ENCODE measurements at places on chromosomes 3 and 15.

DNA sequence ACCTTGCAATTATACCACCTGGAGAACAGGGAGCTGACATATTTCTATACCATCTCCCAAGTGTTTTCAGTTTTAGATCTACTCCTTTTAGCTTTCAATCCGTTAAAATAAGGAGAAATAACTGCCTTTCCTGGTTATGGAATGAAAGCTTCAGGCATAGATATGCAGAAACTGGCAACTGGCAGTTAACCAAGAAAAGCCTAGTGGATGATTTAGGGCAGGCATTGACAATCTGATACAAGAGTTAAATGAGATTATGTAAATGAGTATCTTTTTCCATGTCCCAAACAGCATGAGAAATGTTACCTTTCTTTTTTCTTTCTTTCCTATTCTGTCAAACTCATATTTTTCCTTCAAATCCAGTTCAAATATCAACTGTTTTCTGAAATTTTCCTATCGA, 689.1 kb upstream of the DPPA4 start:
- no peak for DNase-seq

- DNase-seq: peak; percentile 22
These were observed 528 bp downstream of the LPCAT4 start for GRCh38 chr15:34366271-34367065.

DNA sequence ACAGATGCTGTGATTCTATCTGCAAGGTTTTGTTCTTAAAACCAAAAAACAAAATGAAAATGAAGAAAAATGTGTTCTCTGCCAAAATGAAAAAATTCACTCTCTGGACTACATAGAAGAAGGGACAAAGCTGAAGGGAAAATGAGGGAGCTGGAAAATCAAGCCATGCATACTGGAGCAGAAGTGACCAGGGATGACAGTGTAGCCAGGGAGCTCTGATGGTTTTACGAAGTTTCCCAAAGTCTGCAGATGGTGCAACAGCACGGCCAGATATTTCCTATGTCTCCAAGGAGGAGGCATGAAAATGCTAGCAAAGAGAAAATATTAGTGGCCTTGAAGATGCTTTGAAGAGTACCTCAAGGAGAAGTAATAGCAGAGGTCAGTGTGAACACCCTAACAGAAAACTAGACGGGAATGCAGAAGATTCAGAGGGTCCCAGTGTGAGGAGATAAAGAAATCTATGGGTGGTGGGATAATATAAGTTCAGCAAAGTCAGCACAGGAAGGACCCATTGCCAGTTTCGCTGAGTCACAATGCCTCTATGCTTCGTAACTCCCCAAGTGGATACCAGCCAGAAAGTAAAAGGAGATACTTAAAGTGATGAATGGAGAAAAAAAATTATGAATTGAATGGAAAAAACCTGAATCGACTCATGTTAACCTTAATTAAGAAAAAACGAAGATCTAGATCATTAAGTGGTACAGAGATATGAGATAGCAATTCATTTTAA, 39.0 kb upstream of the POMGNT2 start:
- DNase-seq: no peak

- DNase-seq: no peak
These were observed 23.3 kb downstream of the WWTR1 start for GRCh38 chr3:149634573-149634972.

DNA sequence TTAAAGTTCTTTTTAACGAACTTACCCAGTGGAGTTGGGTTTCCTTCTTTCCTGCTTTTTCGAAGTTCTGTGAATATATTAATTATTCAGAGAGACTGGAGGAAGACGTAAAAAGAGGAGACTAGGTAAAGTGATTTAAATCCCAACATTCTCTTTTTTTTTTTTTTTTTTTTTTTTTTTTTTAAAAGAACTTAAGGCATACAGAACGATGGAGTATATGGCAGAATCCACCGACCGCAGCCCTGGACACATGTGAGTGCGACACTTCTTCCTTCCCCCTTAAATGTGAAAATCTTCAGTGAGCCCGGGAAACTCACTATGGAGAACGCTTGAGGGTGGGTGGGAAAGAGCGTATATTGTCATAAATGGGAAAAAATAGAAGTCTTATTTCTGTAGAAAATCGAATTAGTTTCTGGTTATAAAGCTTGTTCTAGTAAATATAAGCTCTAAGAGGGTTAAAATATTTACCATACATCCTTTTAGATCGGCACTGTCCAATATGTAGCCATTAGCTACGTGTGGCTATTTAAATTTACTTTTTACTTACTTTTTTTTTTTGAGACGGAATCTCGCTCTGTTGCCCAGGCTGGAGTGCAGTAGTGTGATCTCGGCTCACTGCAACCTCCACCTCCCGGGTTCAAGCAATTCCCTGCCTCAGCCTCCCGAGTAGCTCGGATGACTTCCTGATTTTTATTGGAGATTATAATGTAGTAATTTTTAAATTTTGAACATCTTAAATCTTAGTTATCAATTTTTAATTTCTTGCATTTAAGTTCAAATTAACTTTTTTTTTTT, 892 bp downstream of the NMD3 start:
- DNase-seq: no peak

- DNase-seq: no peak
These were observed 104.5 kb downstream of the IGF2BP2 start for GRCh38 chr3:185720326-185720725.

DNA sequence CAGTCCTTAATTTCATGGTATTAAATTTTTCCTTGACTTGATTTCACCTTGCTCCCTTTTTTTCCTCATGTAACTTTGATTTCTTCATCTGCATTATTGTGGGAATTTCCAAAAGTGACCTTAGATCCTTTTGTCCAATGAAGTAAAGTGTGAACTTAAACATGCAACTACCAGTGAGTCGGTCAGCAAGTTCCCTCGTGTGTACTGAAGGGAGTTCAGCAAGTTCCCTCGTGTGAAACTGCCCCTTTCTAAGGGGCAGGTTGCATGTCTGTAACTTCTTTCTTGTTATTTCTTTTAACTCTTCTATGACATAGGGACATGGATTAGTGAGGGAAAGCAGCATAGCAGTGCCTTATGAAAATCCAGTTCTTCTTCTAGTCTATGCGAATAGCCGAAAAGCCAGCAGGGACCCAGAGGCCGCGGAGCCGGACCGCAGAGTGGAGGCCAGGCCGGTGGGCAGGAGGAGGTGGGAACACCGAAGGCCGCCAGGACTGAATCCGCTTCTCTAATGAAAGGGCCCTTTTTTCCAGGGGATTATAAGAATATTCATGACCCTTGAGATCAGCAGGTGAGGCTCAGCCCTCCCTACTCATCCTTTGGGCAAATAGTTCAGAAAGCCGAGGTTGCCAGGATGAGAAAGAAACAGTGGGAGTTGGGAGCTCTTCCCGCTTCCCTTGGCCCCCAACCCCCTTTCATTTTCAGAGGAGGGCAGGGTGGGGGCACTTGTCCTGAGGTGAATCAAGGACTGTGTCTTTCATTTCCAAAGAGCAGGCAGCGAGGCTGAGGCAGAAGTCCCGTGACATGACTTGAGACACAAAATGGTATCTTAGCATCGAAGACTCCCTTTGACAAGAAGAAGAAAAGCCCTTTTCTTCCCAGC, 117.5 kb downstream of the OPA1 start:
- no peak for DNase-seq

- no peak for DNase-seq
These were observed 49.9 kb upstream of the PHLDB2 start for GRCh38 chr3:111809186-111809585.

GRCh38 chr3:143750841-143751240, 97.4 kb downstream of the SLC9A9 start:
- DNase-seq: no peak

DNA sequence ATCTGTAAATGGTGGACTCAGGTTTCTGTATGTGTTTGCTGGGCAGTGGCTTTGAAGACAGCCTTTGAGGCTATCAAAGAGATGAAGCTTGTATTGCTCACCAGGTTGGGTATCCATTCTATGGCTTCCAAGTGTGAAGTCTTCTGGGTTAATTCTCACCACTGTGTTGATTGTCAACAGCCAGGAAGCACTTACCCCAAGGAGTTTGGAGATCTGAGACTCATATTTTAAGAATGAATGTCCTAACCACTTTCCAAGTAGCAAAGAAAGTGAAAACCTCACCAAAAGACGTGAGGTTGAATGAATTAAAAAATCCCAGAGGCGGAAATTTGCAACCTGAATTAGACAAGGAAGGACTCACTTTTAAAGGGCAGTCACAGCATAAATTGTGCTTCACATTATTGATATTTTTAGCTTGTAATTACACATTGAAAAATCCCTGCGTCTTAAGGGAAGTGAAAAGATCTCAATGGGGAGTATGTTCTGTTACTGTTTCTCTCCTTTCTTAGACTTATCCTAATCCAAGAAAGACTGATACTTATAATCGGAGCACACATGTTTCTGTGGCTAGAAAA, 304.0 kb upstream of the TPRG1 start:
- no peak for DNase-seq

GRCh38 chr3:44981751-44982150, 5.7 kb downstream of the EXOSC7 start:
- DNase-seq: no peak

GRCh38 chr15:67407786-67408185, 113.1 kb upstream of the C15orf61 start:
- DNase-seq: no peak

DNA sequence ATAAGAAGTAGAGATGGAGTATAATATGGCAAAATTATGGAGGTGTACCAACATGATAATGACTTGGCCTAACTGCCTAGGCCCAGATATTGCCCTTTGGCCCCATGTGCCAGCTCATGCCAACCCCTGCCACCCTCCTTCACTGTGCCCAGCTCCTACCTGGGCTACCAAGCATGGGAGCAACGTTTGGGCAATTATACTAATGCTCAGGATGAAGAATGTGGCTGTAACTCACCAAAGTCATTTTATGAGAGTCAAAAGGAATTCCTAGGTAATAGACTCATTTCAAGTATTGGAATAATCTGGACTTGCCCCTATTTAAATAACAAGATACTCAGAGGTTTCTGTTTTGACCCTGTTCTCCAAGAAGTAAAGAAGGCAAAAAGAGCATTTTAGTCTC, 240.2 kb upstream of the IL12A start:
- DNase-seq: no peak

DNA sequence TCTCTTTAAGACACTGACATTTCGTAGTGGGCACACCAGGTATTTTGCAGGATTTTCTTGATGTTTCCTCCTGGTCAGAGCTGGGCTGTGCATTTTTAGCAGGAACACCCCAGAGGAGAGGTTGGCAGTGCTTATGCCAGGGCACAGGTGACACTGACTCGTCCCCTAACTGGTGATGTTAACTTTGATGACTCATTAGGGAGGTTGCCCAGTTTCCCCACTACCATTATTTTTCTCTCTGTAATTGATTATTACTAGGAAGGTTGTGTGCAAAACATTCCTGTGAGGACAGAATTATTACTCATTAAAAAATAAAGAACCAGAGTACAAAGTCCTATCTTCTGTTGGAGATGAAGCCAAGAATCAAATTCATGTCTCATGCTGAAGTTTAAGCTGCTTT, 394.5 kb downstream of the GABRG3 start:
- DNase-seq: no peak

DNA sequence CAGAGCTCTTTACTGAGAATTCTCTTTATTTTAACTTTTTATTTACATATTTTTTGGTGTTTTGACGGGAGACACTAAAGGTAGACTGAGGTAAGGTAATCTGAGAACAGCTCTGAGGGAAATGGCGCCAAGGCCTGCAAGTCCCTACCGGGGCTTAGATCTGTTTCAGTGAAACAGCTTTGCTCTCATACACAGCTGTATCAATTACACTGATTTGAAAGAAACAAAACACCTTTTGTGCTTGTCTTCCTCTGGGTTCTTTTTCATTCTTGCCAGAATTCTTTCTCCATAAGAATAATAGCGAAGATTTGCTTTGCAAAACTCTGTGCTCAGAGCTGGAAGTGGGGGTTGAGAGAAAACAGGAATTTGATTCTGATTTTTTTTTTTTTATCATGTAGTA, 79.5 kb upstream of the PEX5L start:
- DNase-seq: no peak

- peak; percentile 81 for DNase-seq
These were observed 81.9 kb upstream of the PLXND1 start for GRCh38 chr3:129688271-129688895.

GRCh38 chr3:43077707-43078106, 28.2 kb downstream of the POMGNT2 start:
- DNase-seq: no peak

DNA sequence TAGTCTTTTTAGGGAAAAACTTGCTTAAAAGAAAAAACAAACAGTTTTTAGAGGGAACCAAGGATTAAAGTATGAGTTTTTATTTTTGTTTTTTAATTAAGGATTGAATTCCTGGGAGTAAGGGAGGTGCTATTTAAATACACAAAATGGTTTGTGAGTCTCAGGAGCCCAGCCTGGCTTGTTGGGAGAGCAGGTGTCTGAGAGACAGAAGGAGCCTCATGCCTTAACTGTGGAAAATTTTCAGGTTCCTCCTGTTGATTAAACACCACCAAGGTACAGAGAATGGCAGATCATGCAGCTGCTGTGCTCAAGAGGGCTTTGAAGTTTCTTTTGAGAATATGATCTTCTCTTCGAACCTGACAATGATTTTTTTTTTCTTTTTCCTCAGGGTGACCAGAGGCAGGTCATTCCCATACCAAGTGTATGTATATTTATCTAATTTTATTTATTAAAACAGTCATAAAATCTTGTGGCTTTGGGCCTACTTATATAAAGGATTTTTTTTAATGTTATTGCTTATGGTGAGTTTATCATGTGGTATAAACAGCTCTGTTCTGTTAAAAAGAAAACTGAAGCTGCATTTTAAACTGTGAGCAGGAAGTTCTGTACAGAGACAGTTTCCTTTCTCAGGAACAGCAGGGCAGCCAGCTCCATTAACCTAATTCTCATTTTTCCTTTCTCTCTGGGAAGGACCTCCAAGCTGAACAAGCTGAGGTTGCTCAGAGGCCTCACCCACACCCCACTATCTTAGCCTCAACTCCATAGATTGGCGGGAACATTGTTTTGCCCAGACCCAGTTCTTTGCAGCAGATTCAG, 33.7 kb upstream of the VILL start:
- DNase-seq: no peak

GRCh38 chr15:31427411-31427810, 100.8 kb downstream of the KLF13 start:
- DNase-seq: no peak

GRCh38 chr3:183331498-183331897, 78.4 kb downstream of the B3GNT5 start:
- DNase-seq: no peak

DNA sequence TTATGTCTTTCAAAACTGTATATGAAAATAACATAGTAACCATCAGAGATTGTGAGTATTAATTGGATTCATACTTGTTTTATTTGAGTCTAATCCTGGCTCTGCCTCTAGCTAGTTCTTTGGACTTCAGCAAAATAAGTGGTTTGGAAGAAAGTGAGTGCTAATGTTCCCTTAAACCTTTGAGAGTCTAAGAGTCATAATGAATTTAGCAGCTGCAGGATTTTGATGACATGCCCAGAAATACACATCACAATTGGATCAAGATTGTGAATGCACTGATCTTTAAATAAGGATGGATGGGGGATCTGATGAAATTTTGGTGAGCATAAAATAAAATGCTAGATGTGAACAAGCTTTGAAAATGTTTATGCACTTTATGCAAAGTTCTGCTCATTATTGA, 79.9 kb upstream of the FAM98B start:
- no peak for DNase-seq

All from NCI-H1092 (cell line).